Stomach (tissue), 19 donors: ENCODE measurements at places on chromosomes 2 and 18. TPM values are rescaled to one million over a fixed set of nuclear protein-coding genes. Genes with fewer than 3 reads are reported as not detected.
A peak's percentile ranks its signal among the peaks of the same experiment; 100 is the strongest.

GRCh38 chr2:36701918-36702317 is 5.4 kb downstream of the VIT start:
- DNase-seq = no peak

- no peak for DNase-seq
Measured at GRCh38 chr2:241340631-241341163, 15.4 kb upstream of the FARP2 start.

Gene UGT1A8
- polyA plus RNA-seq = 2.3 TPM

- no peak for DNase-seq
Measured at GRCh38 chr2:186274936-186275575, 211.0 kb upstream of the ZC3H15 start.

- no peak for DNase-seq
Measured at GRCh38 chr2:111095434-111095833, 25.3 kb upstream of the BCL2L11 start.

Gene FASTKD2
- 11.2 TPM for polyA plus RNA-seq

DNA sequence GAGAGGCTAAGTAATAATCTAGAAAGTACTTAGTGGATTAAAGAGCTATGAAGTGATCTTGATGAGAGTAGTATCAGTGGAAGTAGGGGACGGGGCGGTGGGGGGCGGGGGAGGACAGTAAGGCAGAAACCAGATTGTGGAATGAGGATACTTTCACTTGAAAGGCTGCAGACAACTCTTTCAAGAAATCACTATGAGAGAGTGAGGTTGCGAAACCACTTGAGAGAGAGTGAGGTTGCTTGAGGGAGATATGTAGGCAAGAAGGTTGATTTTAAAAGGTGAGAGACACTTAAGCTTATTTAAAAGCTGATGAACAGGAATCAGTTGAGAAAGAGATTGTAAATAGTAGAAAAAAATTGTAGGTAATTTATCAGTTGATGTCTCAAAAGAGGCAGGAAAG is 3.8 kb downstream of the ZNF397 start:
- DNase-seq = no peak

- peak; percentile 88 for DNase-seq
Measured at GRCh38 chr18:22913861-22914260, 19.3 kb upstream of the RBBP8 start.

DNA sequence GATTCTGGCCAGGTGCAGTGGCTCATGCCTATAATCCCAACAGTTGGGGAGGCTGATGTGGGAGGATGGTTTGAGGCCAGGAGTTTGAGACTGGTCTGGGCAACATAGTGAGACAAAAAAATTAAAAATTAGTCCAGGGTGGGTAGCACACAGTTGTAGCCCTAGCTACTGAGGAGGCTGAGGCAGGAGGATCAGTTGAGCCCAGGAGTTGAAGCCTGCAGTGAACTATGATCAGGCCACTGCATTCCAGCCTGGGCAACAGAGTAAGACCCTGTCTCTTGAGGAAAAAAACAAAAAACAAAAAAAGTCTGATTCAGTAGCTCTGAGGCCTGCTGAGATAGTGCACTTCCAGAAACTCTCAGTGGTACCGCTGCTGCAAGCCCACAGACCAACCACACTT is 7.9 kb upstream of the TET3 start:
- DNase-seq = no peak

Gene ACOXL
- 0.10 TPM for polyA plus RNA-seq

DNA sequence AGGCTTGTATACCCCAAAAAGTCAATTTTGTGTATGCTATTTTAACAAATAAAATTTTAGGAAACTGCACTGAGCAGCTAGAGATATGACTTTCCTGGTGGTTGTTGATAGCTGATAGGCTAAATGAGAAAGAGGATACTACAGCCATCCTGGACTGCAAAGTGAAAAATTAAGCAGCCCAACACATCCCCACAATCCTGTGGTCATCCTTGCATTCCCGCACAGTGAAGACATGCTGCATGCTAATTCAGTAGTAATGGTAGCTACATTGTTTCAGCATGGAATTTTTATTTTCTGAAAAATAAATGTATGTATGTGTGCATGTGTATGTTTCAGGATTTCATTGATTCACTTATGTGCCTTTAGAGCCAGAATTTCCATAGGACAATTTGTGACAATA is 124.2 kb upstream of the CCDC68 start:
- DNase-seq = no peak

DNA sequence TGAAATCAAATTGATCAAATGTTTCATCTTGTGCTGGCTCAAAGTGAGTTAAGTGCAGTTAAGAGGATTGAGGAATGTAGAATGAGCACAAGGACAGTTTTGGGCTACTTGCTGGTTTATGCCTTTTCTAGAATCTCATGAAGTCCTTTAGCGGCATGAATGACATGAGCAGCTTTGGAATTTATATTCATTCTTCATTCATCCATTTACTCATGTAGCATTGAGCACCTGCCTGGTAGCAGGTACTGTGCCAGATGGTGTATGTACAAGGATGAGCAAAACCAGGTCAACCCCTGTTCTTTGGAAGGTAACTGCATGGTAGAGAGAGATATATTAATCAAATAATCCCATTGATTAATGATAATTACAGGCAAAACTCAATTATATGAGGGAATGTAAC is 1.2 kb downstream of the ICOS start:
- DNase-seq = no peak

- no peak for DNase-seq
Measured at GRCh38 chr2:10397878-10398277, 50.2 kb downstream of the ODC1 start.

DNA sequence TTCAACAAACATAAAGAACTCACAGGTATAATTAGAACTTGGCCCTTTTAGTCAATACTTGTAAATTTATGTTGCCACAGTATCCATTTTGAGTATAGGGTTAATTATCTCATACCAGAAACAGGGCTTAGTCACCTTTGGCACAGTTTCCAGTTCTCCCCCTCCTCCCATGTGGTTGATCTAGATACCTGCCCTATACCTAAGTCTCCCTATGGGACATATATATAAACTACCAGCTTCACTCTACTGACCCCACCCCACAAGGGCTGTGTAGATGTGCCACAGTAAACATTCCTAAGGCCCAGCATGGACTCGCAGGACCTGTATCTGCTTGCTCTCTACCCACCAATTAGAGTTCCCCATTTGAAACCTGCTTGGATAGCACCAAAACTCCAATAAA is 371.7 kb upstream of the RND3 start:
- no peak for DNase-seq

Gene RPRM
- 7.8 TPM for polyA plus RNA-seq

- no peak for DNase-seq
Measured at GRCh38 chr2:6771634-6772611, 93.8 kb downstream of the CMPK2 start.
